ENCODE measurements at places on chromosomes 13 and 19.

DNA sequence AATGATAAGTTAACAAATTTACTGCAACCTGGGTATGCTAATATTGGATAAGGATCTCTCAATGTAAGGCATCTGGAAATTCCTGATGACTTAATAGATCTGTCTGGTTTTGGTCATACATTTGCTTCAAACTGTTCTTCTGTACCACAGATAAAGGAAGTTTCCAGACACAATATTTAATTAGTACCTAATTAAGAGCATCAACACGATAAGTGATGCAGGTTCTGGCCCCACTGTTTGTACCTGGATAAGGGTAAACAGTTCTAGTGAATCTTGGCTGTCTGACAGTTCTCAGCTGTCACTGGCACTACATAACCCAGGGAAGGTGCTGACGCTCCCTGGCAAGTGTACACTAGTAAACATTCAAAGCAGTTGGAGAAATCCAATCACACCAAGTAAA lies 165.6 kb downstream of the MZT1 start:
- DNase-seq = no peak

- no peak for DNase-seq
Observed at GRCh38 chr13:59409211-59409610, 754.5 kb downstream of the DIAPH3 start.

DNA sequence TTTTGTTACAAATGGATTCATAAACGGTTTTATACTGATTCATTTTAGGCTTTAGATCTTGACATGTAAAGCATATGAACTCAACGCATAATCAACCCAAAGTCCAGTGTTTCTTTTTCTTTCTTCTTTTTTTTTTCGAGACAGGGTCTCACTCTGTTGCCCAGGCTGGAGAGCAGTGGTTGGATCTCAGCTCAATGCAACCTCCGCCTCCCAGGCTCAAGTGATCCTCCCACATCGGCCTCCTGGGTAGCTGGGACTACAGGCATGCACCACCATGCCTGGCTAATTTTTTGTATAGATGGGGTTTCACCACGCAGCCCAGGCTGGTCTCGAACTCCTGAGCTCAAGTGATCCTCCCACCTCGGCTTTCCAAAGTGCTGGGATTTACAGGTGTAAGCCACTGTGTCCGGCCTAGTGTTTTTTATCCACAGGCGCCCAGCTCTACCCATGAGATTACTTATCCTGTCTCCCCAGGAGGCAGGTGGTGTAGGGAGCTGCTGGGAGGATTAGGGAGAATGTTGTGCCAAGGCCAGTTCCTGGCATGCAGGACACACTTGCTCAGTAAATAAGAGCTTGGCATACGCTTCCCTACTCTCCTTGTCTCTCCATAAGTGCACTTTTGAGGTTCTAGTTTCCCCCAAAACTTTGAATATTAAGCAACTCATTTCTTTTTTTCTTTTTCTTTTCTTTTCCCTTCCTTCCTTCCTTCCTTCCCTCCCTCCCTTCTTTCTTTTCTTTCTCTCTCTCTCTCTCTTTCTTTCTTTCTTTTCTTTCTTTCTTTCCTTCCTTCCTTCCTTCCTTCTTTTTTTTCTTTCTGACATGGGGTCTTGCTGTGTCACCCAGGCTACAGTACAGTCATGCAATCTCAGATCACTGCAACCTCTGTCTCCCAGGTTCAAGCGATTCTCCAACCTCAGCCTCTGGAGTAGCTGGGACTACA lies 4.8 kb upstream of the CEBPA start:
- DNase-seq = no peak

DNA sequence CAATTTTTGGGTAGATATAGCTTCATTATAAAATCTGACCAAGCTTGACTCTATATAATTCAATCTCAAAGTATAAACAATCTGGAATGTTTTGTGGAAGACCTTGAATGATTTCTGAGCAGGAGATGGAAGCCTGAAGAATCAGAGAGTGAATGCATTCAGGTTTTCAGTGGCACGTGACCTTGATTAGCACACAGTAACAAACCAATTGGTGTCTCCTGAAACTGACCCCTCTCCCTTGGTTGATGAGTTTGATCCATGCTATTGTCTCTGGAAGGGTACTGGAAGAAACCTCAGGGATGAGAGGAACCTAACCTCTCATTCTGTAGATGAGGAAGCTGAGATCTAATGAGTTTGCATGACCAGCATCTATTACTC lies 39.6 kb downstream of the PCDH8 start:
- DNase-seq = no peak

- no peak for DNase-seq
Observed at GRCh38 chr19:49872245-49873128, 4.7 kb downstream of the AKT1S1 start.

DNA sequence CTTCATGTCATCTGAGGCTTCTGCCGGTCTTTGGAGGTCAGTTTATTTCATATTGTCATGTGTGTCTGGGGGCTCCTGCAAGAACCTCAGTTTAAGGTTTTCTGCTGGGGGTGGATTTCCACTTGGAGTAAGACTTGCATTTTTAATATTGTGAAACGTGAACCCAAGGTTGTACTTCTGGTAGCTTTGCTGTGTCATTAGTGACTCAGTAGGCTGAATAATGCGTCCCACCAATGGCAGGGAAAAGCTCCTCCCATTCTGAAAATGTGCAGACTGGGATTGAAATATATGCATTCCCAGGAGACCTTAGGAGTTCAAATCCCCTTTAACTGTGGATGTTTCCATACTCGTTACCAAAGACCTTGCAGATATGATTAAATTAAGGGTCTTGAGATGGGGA lies 46.2 kb downstream of the ING1 start:
- no peak for DNase-seq

- DNase-seq = no peak
Observed at GRCh38 chr19:41895745-41896580, 13.0 kb downstream of the ARHGEF1 start.

GRCh38 chr13:34340534-34340933 lies 522.6 kb downstream of the RFC3 start:
- DNase-seq = no peak

GRCh38 chr13:71830736-71831135 lies 36.3 kb downstream of the DACH1 start:
- no peak for DNase-seq

GRCh38 chr19:31085125-31085524 lies 264.1 kb downstream of the TSHZ3 start:
- no peak for DNase-seq

DNA sequence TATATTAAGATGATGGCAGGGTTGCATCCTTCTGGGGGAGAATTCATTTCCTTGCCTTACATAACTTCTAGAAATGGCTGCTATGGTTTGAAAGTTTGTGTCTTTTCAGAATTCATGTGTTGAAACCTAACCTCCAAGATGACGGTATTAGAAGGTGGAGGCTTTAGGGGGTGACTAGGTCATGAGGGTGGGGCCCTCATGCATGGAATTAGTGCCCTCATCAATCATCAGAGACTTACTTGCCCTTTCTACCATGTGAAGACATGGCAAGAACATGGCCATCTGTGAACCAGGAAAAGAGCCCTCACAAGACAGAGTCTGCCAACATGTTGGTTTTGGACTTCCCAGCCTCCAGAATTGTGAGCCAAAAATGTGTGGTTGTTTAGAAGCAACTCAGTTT lies 14.8 kb upstream of the FCER2 start:
- no peak for DNase-seq

DNA sequence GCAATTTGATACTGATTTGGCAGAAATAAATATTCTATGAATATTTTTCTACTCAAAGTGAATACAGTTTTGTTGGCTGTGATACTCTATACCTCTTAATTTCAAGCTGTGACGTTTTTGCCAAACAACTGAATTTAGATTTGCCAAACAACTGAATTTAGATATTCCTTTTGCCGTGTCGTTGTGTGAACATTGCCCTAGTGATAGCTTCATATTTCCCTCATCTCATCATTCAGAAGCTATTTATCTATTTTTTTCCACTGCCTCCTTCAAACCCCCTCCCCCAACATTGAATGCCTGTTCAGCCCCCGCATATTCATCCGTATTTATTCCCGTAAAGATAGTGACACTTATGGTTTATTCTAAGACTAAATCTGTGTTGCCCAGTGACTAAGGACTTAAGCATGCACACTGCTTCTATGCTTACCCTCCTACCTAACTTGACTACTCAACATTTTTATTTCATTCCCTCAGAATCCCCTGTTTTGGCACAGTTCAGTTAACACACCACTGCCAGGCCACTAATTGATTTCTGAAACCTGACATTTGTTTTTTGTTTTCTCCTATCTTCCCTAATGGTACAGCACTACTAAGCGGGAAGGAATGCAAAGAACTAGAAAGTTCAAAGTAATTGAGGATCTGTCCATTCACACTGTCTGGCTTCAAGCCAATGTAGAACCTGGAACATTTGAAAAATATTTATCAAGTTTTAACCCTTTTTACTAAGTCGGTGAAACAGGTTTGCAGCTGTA lies 2.8 kb upstream of the KLF5 start:
- no peak for DNase-seq

GRCh38 chr13:110363010-110363409 lies 55.9 kb downstream of the COL4A2 start:
- DNase-seq = no peak

DNA sequence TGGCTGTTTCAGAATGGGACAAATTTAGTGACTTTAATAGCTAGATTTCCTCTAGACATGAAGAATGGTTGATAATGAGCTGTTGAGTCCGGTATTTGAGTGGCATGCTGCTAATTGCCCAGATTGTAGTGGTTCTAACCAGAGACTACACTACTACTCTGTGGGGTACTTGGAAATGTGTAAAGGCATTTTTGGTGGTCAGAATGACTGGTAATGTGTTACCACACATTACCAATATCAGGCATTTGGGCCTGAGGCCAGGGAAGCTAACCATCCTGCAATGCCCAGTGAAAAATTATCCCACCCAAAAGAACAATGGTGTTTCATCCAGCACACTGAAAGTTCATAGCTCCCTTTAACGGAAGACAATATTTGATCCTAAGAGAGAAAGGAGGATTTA lies 17.5 kb upstream of the N4BP2L1 start:
- DNase-seq = no peak

- DNase-seq = no peak
Observed at GRCh38 chr13:42990291-42991232, 1.5 kb downstream of the EPSTI1 start.

GRCh38 chr13:113748862-113749451 lies 10.1 kb upstream of the TMEM255B start:
- no peak for DNase-seq

DNA sequence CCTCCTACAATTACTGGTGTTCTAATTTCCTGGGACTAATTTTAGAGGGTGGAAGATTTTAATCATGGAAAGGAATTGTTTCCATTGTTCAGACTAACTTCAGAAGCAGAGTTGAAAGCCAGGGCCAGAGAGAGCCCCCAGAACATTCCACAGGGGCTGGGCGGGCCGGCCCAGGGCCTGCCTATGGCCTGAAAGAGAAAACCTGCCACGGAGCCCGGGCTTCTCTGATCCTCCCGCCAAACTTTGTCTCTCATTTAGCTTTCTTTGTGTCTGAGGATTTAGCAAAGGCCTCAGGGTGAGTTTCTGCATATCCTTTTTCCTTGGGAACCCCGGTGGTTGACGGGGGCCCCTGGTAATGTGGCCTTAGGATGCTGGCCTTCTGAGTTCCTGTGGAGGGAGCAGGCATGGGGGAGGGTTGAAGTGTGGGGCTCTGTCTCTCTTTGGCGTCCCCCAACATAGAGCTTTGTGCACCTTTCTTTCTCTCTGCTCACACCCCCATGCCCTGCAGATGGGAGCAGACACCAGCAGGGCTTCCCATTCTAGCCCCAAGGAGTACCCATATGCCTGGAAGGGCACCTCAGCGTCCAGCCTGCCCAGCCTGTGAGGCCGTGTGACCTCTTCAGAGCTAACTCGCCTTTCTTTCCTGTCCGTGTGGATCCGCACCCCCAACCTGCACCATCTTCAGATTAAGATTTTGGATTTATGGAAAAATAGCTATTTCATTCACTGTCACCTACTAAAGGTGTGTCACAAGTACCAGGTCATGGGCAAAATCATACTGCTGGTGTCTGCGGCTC lies 539.5 kb downstream of the FGF9 start:
- DNase-seq = no peak

DNA sequence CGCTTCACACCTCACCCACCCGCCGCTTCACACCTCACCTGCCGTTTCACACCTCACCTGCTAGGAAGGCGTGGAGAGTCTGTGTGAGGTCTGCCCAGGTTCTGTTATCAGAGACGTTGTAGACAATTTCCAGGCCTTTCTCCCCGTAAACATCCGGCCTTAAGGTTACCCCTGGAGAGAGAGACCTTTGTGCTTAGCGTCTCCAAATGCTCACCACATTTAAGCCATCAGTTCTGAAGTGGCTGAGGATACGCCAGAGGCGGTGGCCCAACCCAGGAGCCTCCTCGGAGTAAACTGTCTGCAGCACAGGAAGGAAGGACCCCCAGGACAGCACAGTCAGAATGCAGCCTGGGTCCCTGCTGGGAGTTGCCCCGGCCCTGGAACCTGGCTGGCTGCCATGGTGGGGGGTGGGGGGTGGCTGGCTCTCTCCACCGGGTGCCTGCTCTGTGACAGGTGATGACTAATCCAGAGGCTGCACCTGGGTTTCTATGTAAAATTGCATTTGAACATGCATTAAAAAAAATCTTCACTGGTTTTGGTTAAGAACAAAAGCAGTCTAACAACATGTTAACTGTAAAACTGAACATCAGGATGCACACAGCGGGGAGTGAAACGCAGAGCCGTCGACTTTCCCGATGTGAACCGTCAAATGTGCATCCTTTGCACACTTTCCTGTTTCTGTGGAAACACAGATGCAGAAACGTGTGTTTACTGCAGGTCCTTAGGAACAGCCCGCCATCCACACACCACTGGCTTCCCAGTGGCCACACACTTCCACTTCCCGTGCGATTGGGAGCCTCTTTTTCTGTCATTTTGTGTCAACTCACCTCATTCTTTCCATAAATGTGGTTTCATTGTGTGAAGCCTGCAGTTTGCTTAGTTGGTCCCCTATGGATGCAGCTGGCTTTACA lies 4.5 kb downstream of the ATP4B start:
- DNase-seq = no peak

DNA sequence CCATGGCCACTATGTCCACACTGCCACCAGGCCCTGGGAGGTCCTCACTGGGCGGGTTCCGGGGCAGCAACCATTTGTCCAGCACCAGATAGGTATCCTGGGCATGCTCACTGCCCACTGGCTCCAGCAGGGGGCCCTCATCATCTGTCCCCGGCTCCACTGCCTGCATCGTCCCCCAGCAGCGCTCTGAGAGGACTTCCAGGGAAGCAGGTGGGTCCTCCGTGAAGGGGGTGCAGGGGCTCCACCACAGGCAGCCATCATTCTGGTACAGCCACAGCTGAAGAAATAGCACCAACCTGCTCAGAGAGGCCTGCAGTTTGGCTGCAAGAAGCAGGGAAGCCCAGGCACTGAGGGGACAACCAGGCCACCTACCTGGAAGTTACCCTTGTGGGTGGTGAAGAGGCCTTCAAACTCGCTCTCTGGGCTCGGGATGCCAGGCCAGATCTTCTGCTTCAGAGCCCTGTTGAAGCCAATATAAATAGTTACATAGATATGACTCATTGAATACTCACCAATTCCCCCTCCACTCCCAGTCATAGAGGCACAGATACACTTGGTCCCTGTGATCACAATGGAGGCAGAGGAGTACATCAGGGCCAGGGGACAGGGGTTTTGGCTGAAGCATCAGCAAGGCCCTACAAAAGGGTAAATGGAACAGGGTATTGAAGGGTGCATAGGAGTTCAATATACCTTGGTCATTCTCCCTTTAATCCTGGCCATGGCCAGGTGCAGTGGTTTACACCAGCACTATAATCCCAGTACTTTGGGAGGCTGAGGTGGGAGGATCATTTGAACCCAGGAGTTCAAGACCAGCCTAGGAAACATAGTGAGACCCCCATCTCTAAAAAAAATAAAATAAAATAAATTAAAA lies 4.1 kb downstream of the SWSAP1 start:
- DNase-seq = peak; percentile 53

Data from stimulated activated CD8-positive, alpha-beta memory T cell treated with anti-CD3 and anti-CD28 coated beads, Interleukin-4, amount 100 ng/mL, for 48 hours (primary cell).